A549 treated with RU486 at 1 μM for 4 hours (cell line): ENCODE measurements at places on chromosomes 2 and 18. TPM values are rescaled to one million over a fixed set of nuclear protein-coding genes. Genes with fewer than 3 reads are reported as not detected.

Gene ZEB2
- total RNA-seq: 3.7 to 7.3 TPM (median 5.9 TPM) in 5 replicates

Gene TMEFF2
- total RNA-seq: 0.20 to 0.94 TPM (median 0.26 TPM) in 5 replicates

Gene CPO
- not detected in 5 replicates for total RNA-seq

Gene CTNNA2
- 0.13 to 0.89 TPM (median 0.22 TPM) in 5 replicates for total RNA-seq

Gene MYOM1
- 0.07 to 0.25 TPM (median 0.08 TPM) in 5 replicates for total RNA-seq

Gene KYNU
- total RNA-seq: 270 to 353 TPM (median 281 TPM) in 5 replicates

Gene ACMSD
- not detected in 5 replicates for total RNA-seq

Gene MPP4
- 0.23 TPM in 1 of 5 replicates, not detected in the others for total RNA-seq
